ENCODE measurements at places on chromosomes 1 and 21.

DNA sequence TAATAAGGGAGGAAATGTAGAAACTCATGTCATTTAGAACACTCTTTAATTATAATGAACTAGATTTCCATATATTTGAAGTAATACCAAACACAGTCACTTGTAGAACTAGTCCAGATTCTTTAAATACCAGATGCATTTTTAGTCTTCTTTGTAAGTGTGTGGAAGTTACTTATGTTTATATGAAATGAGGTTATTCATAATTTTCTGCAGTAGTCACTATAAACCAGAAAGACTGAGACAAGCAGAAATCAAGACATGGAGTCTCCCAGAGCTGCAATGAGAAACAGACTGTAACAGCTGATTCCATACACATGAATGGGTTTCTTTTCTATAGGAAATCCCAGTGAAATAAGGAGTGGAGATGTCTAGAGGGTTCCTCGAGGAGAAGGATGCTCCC is 216.6 kb upstream of the ZP4 start:
- DNase-seq: no peak

DNA sequence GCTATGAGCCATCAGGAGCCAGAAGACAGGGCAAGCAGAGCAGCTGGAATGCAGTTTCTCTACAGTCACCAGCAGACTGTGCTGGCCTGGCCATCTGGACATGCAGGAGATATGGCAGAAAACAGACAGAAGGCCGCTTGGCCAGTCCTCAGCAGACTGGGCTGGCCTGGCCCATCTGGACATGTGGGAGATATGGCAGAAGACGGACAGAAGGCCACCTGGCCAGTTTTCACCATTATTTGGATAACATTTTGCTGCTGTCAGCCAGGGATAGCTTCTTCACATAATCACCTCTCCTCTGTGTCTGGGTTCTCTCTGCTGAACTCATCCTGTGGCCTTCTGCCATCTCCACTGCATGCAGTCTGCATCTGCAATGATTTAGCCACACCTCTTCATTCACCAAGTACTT is 25.0 kb upstream of the CACYBP start:
- no peak for DNase-seq

- DNase-seq: no peak
These were observed 52.6 kb upstream of the UBE2U start for GRCh38 chr1:64150729-64151230.

- DNase-seq: no peak
These were observed 41.7 kb downstream of the ALPL start for GRCh38 chr1:21550866-21551475.

- no peak for DNase-seq
These were observed 84.3 kb downstream of the NRDC start for GRCh38 chr1:51794260-51794659.

Measured in activated T-helper 1 cell treated with Interleukin-2 at 50 U/mL for 16 hours (primary cell).